ENCODE measurements at places on chromosomes 3 and 15.

DNA sequence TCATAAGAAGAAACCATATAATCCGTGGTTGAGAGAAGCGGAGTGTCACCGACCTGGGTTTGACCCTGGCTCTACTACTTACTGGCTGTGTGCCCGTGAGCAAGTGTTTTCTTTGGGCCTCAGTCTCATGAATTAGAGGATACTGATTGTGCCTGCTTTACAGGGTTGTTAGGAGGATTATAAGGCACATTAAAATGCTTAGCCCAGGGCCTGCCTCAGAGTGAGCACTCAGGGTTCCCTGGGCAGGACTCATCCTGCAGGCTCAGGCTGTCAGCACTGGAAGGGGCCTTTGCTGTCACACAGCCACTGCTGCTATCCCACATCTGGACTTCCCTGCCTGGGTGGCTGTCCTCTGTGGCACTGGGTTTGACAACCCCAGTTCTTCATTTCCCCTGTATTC lies 4.7 kb downstream of the PLA2G4F start:
- DNase-seq = no peak

GRCh38 chr3:66195347-66195783 lies 25.4 kb upstream of the SLC25A26 start:
- no peak for DNase-seq

DNA sequence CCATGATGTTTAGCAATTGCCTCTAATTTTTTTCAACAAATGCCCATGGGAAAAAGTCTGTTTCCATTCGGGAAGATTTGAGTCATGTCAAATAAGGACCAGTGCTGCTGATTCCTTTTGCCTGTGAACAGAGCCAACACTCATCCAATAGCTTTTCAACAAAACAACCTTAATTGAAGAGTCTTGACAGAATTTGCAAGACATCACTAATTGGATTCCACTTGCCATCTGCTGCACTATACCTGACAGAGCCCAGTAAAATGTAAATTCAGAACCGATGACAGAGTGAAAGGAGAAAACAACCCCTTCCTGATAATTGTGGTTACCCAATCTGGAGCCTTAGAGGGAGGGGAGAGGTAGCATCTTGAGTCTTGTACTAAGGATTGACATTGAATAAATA lies 426.7 kb downstream of the AGBL1 start:
- no peak for DNase-seq

- no peak for DNase-seq
These were observed 99.2 kb upstream of the LRRN1 start for GRCh38 chr3:3699816-3700633.

DNA sequence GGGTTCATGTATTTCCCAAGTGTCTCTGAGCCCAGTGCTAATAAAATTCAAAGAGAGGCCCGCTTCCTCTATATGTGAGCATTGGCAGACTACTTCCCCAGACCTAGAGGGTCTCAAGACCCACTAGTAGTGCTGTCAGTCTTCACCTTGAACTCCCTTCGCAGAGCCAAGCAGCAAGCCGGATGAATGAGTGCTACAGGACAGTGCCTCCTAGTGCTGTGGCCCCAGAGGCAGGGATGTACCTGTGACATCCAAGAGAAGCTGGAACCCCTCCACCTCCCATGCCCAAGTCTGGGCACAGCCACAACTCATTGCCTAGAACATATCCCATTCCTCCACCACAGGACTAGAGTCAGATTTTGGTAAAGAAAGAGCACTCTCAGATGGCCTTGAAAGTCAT lies 37.2 kb upstream of the MASP1 start:
- no peak for DNase-seq

GRCh38 chr3:148307443-148307843 lies 390.3 kb upstream of the AGTR1 start:
- DNase-seq = no peak

- no peak for DNase-seq
These were observed 35.1 kb upstream of the PPARG start for GRCh38 chr3:12253516-12254343.

GRCh38 chr3:45821127-45821526 lies 20.8 kb downstream of the LZTFL1 start:
- DNase-seq = no peak

GRCh38 chr3:17747174-17747889 lies 4.9 kb upstream of the TBC1D5 start:
- no peak for DNase-seq

DNA sequence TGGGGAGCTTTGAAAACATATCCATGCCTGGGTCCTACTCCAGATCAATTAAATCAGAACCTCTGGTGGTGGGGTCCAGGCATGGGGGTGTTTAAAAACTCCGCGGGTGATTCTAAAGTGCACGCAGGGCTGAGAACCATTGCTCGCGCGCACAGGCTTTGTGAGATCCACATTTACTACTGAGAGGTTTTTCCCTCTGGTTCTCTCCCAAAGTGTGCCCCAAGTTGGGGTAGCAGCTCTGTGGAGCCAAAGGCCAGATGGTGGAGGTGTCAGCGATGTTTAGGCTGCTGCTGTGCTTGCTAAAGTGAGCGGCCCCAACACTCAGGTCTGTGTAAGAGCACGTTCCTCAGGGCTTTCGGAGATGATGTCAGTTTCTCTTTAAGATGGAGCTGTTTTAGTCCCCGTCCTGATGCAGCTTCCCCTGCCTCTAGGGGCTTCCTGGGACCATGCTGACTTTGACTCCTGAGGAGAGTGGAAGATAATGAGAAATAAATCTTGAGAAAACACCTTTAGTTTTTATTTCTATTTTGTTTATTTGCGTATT lies 13.4 kb upstream of the MAGEF1 start:
- no peak for DNase-seq

GRCh38 chr3:23439080-23439479 lies 236.0 kb downstream of the UBE2E2 start:
- DNase-seq = no peak

DNA sequence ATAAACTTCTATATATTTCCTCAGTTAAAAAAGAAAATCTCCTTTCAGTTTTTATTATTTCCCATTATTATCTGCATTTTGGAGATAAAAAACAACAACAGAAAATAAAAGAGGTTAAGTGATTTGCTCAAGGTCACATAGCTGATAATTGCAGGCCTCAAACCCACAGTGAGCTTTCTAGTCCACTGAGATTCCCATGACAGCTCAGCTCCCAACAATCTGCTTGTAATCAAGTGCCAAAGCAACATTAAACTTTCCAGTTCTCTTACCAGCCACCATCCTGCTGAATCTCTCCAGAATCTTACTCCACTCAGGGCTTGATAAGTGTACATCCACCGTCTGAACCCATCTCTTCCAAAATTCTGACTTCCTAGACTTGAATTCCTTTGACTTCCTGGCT lies 318.2 kb upstream of the SEMA6D start:
- no peak for DNase-seq

DNA sequence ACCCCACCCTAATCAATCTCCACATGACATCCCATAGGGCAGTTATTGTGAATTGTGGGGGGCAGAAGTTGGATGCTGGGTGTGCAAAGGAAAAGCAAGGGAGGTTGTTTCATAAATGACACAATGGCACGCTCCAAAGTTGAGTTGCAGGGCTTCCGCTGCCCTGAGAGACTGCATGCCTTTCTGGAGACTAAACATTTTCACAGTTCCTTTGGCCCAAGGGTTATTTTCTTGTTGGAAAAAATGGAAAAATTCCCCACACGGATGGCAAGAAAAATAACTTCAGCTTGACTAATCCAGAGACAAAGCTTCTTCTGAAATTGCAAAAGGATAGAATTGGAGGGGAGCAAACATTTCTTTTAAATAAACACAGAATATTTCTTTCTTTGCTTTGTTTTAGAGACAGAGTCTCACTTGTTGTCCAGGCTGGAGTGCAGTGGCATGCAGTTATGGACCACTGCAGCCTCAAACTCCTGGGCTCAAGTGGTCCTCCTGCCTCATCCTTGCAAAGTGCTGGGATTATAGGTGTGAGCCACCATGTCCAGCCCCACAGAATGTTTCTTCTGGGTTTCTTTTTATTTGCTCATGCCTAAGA lies 19.1 kb upstream of the TPM1 start:
- no peak for DNase-seq

DNA sequence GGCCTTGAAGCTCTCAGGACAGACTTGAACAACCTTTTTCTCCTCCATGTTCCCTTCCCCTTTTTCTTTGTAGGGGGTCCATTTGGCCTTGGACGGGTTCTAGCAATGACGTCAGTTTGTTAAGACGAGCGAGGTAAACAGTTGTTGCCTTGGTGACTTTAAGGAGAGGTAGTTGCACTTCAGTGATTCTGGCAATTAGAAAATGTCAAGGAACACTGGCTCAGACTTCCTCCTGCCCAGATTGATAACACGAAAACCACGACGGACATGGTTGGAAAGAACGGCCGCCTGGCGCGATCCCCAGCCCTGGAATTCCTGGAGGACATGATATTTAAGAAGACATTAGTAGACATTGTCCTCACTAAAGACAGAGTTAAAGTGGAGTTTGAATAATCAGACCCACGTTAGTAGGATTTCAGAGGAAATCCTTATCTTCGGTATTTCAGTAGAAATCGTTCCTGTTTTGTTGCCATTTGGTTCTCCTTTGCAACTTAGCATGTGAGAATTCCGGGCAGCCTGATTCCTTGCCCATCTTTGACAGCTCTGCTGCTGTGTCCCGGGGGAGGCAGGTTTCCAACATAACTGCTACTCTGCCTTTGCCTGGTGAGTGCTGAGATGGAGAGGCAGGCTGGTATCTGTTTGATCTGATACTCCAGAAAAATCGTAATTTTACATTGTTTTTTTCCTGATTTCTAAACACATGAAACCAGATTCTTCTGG lies 87.3 kb downstream of the ST6GAL1 start:
- DNase-seq = no peak

Data from stimulated activated effector memory CD8-positive, alpha-beta T cell treated with anti-CD3 and anti-CD28 coated beads, Interleukin-12 subunit alpha, Interleukin-12 subunit beta, amount 100 ng/mL, for 72 hours (primary cell).